ENCODE measurements at places on chromosomes 12 and 14.

- no peak for DNase-seq
Measured at GRCh38 chr12:121048442-121048841, 9.4 kb upstream of the OASL start.

DNA sequence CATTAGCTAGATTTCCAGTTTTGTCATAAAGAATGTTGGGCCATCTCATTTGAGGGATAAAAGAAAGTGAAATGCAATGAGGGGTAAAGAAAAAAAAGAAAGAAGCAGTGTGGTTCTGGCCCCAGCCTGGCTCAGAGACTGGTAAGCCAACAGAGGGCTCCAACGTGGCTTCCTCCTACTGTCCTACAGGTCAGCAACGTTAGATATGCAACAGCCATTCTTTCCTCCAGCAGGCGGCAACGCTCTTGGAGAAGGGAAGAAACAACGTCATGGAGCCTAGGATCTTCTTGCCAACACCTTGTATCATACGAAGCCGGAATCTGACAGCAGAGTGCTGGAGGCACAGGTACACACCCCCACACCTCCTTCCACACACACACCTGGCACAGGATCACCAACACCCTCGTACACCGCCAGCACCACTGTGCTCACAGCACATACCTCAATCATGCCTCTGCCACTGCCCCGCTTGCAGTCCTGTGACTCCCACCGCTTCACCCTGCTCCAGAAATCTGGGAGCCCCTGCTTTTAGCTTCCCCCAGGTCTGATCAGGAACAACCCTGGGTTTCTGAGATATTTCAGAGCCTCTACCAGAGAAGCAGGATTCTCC lies 102.8 kb downstream of the RPAP3 start:
- no peak for DNase-seq

DNA sequence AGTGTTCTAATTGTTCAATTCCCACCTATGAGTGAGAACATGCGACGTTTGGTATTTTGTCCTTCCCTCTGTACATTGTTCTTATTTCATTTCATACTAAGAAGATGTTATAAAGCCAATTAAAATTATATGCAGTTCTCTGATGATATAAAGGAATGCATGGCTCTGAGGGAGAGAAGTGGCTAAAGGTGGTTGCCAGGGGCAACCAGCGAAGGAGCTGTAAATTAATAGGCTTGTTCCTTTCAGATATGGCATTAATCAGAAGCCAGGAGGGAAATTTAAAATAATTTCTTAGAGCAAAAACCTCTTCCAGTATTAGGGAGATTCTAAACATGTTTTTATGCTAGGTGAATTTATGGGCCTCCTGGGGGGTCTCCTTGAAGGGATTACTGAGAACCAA lies 227.8 kb downstream of the TMEM117 start:
- DNase-seq, result no peak

GRCh38 chr12:131766382-131767107 lies 55.7 kb downstream of the SFSWAP start:
- no peak for DNase-seq

GRCh38 chr14:89435892-89436656 lies 19.0 kb upstream of the FOXN3 start:
- DNase-seq, result no peak

DNA sequence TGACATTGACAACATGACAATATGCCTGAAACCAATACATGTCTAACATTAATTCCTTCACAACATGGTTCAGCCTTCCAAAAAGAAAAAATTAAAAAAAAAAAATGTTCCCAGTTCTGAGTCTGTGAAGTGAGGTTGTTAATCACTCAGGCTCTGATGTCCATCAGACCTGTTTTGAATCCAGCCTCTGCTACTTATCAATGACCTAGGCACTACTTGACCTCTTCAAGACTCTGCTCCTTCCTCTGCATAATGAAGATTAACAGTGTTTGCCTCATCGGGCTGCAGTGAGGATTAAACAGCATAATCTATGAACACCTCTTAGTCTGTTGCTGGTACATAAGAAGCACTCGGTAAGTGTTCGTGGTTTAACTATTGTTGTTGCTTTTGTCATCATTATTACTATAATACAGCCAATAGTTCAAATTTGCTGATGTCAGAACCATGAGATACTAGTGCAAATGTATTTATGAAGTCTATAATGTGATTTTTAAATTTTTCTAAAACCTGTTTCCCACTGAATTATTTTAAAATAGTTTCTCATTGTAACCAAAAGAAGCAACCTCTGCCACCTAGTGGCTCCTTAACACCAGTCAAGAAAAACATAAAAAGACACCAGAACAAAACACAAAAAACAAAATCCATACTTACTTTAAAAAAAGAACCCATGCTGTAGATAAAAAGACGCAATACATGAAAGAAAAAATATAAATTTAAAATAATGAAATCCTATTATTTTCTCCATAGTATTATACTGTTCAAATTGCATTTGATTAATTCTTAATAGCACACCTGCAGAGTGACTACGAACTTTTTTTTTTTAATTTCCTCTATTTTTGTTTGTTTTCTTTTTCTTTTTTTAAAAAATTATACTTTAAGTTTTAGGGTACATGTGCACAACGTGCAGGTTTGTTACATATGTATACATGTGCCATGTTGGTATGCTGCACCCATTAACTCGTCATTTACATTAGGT lies 20.3 kb upstream of the TMX1 start:
- DNase-seq, result no peak

DNA sequence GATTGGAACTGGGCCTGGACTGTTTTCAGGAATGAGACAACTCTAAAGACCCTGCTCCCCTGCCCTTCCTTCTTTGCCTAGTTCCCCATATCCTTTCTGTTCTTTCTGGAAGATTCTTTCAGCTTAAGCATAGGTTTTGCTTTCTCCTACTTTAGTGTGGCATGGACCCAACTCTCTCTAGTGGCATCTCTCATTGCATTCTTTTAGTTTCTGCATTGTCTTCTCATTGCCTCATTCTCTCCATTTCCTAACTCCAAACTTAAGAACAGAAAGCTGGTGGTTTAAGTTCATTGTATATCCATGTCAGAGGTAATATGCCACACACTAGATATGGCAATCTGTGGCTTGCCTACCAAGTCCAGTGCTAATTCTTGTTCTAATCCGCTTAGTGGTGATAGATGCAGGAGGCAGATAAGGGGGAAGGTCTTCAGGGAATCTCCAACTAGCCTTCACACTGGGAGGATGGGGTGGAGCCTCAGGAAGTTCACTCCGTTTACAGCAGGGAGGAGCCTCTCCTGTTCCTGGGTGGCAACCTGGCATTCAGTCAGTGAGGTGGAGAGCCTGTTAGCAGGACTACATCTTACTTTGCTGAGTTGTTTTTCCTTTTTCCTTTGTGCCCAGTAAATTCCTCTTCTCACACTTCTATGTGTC lies 165.1 kb upstream of the LMNTD1 start:
- DNase-seq, result no peak

GRCh38 chr12:94550964-94551363 lies 91.3 kb upstream of the CEP83 start:
- no peak for DNase-seq

DNA sequence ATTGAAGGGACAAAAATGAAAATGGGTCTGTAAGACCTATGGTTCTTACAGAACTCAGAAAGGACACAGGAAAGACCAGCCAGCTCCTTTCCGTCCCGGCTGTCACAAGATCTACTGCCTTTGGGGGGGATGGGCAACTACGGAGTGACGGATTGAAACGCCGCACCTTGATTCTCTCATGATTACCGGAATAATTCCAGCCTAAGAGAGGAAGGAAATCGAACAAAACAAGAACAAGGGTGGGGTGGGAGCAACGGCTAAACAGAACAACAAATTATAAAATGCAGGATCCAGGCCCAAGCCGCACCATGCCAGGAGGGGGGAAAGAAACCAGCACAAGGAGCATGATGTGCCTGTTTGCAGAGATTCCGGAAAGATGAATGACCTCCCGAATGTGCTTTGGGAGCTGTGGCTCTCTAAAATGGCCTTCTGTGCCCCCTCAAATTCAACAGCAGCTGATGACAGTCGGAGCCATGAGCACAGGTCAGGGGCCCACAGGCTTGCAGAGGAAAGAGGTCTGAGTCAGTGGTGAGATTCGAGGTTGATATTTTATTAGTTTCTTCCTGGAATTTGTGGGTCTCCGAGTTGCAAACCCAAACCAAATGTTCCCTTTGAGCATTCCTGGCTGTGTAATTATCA lies 72.1 kb downstream of the SPRING1 start:
- DNase-seq, result peak; percentile 25

DNA sequence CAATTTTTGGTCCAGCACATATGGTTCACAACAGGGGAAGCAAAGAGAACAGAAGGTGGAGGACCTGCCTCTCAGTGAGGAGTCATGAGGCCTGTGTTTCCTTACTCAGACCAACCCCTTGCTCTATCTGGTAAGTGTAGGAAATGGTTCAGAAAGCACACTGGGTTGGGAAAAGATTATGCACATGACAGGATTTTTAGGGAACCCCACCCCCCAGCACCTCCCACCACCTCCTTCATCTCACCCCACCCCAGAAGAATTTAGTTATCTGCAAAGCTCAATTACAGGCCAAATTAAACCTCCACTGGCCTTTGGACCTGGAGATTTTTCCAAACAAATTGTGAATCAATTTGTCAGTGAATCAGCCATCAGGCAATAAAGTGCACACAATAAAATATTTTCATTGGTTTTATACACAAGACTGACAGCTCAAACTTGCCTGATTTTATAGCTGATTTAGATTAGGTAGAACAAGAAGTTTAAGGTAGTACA lies 132.8 kb downstream of the DACT1 start:
- no peak for DNase-seq

- peak; percentile 25 for DNase-seq
Measured at GRCh38 chr12:56079723-56080555, at the start of gene ERBB3. TSS of gene ERBB3 (plus strand) at chr12:56080165. CDS start at chr12:56080301, 136 bp downstream.

DNA sequence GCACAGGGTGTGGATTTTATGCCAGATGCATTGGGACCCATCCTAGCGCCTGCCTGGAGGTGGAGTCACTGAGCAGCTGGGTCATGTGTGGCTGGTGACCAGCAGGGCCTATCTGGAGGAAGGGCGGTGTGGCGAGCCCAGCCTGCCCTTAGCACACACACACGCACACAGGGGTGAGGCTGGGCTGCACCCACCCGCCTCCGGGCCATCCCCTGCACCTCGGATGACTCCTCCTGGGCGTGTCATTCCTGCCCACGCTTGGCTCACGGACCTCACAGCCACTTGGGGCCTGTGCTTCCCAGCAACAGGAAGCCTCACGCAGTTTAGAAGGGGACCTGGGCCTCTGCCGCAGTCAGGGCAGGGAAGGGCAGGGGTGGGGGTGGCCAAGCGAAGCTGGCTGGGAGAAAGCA lies 36.2 kb upstream of the FZD10 start:
- DNase-seq, result no peak

DNA sequence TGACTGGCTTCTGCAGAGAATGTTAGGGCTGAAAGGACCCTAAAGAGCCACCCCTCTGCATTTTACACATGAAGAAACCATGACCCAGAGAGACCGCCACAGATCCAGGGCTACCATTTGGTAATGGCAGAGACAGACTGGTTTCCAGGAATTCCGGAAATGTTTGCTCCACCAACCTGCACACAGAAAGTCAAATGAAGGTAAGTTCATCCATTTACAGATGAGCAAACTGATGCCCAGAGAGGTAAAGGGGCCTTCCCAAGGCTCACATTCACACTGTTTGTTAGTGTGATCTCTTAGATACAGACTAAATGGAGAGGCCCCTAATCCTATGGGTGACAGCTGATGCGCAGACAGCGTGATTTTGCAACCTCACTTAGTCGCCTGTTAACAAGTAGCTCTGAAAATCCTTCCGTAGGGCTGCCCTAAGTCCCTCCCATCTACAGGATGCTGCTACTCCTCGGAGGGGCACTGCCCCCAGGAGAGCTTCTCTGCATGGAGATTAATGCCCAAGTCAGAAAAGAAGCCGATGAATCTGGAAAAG lies 33.8 kb downstream of the ZFP36L1 start:
- no peak for DNase-seq

DNA sequence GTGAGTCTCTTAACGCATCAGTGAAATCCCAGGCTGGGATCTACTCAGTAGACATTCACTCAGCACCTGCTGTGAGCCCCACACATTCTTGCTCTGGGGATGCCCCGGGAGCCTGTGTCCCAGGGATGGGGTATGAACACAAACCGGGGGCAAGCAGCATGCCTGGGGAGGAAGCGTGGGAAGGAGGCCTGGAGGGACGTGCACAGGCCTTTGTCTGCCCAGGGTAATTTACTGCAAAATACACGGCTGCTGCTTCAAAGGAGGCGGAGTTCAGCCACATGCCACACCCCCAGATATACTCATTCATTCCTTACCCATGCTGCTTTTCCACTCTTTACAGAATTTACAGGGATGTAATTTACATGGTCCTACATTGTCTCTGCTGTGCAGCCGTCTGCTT lies 187.8 kb downstream of the ADGRD1 start:
- DNase-seq, result no peak

DNA sequence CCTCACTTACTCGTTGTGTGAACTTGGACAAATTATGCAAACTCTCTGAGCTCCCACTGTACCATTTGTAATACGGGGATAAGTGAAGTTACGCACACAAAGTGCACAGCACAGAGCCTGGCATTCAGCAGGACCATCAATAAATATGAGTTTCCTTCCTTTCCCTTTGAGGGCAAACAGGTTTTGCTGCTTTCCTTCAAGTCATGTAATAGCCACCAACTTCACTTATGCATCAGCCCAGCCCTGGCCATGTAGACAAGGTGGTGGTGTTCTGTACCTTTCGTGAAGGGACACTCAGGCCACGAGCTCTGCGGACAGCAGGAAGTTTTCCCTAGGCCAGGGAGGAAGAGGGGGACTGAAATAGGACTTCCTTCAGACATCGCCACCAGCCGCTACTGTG lies 272.7 kb downstream of the CACNA1C start:
- no peak for DNase-seq

- no peak for DNase-seq
Measured at GRCh38 chr12:127275416-127275815, 991.6 kb upstream of the TMEM132C start.

DNA sequence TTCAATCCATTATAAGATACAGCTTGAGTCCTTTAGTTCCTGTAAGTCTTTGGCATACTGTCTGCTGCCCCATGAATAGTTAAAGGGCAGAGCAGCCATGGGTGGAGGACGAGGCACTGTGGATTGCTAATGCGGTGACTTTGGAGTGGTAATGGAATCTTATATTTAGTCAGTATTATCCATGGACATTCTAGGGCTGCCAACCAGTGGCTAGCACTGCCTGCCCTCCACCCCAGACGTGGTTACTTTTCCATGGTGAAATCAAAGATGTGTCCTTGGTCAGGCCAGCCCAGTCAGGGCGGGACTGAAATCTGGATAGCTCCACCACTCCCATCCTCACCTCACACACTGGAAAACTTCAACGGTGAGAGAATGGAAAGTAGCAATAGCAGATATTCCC lies 2.3 kb downstream of the TTC9 start:
- DNase-seq, result no peak

GRCh38 chr14:101207041-101207440 lies 303.5 kb upstream of the RTL1 start:
- no peak for DNase-seq

All from AG09309 (cell line).